Daoy (cell line): ENCODE measurements at places on chromosomes 16 and 17. TPM values are rescaled to one million over a fixed set of nuclear protein-coding genes. Genes with fewer than 3 reads are reported as not detected.

GRCh38 chr16:50585331-50585776 lies 37.2 kb downstream of the NKD1 start:
- DNase-seq, result no peak

GRCh38 chr16:17204644-17205043 lies 266.1 kb downstream of the XYLT1 start:
- no peak for DNase-seq

DNA sequence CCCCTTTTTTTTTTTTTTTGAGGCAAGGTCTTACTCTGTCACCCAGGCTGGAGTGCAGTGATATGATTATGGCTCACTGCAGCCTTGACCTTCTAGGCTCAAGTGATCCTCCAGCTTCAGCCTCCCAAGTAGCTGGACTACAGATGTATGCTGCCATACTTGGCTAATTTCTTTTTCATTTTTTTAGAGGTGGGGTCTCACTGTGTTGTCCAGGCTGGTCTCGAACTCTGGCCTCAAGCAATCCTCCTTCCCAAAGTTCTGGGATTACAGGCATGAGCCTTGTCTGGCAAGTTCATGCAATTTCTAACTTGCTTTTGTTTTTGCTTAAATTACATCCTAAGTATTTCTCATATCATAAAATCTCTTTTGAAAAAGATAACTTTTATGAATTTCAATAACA lies 33.8 kb upstream of the NFAT5 start:
- no peak for DNase-seq

- peak; percentile 76 for DNase-seq
These were observed 436.4 kb downstream of the SOX9 start for GRCh38 chr17:72556944-72557826.

- peak; percentile 46 for DNase-seq
These were observed 2.2 kb downstream of the GSPT1 start for GRCh38 chr16:11913425-11914079.

DNA sequence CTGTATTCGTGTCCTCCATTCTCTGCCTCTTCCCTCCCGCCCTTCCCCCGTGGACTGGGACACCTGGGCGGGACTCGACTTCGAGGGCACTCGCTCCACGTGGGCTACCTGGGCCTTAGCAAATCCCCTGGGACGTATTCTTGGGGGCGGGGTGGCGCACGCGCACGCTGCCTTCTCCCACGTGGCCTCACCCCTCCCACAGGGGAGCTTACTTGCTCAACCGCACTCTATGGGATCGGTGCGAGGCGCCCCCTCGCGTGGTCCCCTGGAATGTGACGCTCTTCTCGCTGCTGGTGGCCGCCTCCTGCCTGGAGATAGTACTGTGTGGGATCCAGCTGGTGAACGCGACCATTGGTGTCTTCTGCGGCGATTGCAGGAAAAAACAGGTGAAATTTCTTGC lies 3.5 kb downstream of the VMO1 start:
- DNase-seq, result no peak

GRCh38 chr16:85017151-85017550 lies 5.8 kb upstream of the ZDHHC7 start:
- peak; percentile 80 for DNase-seq

The PRSS36 gene
- 0.17 and 0.18 TPM in 2 replicates for total RNA-seq

The CSH1 gene
- total RNA-seq, result not detected in 2 replicates

The TMIGD1 gene
- not detected in 2 replicates for total RNA-seq

The IRX3 gene
- total RNA-seq, result 6.5 and 6.7 TPM in 2 replicates
